ENCODE measurements at places on chromosomes 6 and 20.

GRCh38 chr6:67141005-67141404 is 1434.0 kb upstream of the EYS start:
- DNase-seq: no peak

DNA sequence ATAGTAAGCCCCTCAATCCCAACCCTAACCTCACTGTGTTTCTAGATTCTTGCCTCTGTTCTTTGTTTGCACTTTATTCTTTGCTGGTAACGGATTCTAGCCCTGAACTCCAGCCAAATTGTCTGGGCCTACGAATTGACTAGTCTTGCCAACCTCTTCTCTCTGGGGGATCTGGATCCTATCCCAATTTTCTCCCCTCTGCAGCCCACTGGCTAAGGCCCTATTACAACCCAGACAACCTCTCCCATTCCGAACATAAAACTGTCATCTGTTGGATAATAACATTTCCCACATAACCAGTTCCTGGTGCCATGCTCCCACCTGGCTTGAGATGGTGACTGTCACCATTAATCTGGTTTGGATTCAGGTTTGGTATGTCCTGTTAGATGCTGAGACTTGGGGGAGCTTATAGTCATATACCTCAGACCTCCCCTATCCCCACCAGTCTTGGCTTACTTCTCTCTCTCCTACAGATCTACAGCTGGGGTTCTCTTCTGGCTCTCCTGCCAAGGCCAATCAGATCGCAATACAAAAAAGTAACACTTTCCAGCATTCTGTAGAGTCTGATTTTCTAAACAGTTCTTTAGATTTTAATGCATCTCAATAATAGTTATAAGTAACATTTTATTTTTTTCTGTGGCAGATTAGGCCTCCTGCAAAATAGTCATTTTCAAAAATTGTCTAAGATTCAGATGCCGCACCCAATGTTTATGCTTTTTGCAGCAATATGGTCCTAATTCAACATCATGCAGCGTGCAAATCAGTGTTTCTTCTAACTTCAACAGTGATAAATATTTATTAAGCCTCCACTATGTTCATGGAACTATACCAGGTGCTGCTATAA is 29.8 kb upstream of the AHI1 start:
- DNase-seq: no peak

DNA sequence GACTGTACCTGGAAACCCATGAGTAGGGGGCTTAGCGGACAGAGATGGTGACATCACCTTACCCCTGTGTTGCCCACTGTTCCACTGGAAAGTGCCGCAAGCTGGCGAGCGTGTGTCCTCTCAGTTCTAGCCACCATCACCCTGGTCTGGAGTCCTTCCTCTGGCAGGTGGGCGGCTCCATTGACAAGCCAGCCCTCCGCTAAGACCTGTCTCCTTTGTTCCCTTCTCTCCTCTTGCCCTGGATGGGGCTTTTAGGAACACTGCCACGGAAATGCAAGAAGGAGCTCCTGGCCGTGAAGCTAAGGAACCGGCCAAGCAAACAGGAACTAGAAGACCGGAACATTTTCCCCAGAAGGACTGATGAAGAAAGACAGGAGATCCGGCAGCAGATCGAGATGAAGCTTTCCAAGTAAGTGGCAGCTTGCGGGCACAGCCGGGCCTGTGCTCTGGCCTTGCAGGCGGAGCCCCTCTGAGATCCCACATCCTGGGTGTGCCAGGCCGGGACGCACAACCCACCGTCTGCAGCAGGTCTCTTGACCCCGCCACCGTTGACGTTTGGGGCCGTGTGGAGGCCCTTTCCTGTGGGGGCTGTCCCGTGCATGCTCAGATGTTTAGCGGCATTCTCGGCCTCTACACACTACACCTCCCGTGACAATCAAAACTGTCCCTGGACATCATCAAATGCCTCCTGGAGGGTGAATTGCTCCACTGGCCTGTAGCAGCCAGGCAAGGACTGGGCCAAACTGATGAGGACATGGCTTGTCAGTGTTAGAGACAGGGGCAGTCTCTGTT is 127.5 kb downstream of the SYCP2 start:
- no peak for DNase-seq

- DNase-seq: peak; percentile 74
These were observed 732 bp upstream of the STXBP5 start for GRCh38 chr6:147203311-147204059.

DNA sequence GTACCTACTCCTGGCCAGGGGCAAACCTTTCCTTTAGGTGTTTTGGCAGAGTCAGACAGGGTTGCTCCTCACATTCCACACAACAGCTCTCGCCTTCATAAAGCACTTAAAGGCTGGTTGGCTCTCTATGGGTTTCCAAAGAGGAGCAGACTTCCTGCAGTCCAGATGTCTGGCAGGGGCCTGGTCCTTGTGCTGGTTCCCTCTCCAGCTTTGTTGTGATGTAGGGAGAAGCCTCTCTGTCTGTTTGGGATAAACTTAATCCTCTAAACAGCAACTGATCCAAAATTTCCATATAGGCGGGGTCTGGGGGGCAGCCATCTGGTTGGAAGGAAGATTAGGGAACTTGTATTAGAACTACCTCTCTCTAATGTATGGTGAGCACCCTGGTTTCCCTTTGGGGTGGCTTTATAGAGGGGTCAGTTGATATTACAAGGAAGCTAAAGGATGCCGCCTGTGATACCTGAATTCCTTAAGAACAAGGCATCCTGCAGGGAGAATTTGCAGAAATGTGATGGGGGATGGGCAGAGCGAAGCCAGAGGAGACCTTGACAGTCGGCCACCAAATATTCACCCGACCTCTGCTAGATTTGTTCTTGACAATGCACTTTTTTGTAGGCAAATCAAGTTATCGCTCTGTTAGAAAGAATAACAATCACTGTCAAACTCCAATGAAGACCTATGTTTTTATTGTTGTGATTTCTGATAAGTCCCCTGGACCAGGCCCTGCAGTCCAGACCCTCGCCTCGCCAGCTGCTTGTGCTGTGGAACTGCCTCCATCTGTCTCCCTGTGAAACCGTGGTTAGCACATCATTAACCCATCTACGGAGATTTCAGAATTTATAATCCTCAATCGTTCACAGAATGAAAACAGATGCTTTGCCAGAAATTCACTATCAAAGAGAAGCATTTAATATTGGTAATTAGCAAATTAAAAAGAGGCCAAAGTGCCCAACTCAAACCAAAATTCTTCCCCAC is 94.0 kb upstream of the RALGAPA2 start:
- DNase-seq: no peak

GRCh38 chr6:9139746-9140145 is 704.4 kb upstream of the SLC35B3 start:
- DNase-seq: no peak

DNA sequence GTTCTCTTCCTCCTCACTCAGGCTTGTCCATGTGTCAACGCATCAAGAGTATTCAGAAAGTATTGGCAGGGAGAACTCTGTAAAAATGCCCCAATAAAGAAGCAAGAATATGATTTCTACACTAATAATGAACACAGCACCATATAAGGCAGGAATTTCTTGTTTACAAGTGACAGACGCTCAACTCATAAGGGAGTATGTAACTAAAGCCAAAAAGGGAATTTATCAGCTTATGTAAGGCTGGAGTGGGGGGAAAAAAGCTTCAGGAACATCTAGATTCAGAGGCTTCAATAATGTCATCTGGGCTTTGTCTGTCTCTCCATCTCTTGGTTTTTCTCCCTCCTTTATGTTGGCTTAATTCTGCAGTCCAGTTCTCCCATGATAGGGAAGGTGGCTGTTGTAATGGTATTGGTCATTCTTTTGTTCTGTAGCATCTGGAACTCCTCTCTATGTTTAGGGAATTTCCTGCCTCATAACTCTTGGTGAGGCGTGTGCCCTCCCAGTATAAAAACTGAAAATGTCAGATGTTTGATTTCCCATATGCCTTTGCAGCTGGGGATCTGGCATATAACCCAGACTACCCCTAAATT is 125.1 kb upstream of the COL21A1 start:
- DNase-seq: no peak
